Panc1 (cell line): ENCODE measurements at places on chromosomes 5 and 9. TPM values are rescaled to one million over a fixed set of nuclear protein-coding genes. Genes with fewer than 3 reads are reported as not detected.

GRCh38 chr9:103660830-103661229 is 433.3 kb upstream of the SMC2 start:
- no peak for DNase-seq

- peak; percentile 18 for DNase-seq
Measured at GRCh38 chr5:106875591-106876297, 795.0 kb downstream of the EFNA5 start.

DNA sequence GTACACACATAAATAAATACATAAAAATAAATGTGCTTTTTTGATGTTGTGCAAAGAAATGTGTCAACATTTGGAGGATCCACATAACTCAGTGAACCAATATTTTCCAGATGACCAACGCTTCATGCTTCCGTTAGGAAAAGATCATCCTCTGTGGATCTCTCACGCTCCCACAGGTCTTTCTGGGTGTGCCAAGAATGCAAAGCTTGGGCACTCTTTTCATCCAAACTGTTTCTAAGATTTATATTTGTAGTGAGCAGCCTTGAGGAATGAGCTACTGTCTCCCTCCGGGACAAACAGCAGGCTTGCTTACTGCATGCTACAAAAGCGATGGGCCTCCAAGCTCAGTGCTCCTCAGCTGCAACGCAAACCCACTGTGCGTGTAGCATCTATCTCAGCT is 46.2 kb upstream of the RUFY1 start:
- DNase-seq = no peak

The ENC1 gene
- total RNA-seq = 37.0 TPM

The MUSK gene
- not detected for total RNA-seq

The INSL6 gene
- total RNA-seq = not detected

- no peak for DNase-seq
Measured at GRCh38 chr5:53479045-53479589, 1.3 kb upstream of the FST start.

The OR1J2 gene
- total RNA-seq = not detected

DNA sequence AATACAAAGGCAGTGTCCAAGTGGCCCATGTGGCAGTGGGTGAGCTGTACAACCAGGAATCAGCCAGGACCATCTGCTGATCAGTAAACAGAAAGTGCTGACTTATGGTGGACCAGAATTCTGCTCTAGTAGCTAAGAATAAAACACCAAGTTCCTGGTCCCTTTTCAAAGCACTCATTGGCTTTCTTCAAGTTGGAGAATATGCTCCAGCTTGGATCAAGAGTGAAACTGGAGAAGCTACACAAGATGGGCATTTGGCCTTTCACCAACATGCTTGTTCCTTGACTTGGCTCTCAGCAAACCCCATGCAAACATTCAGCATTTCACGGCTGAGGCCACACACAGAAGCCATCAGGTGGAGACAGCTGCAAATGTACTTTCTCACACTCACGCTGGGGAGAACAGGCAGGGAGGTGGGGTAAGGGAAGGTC is 32.1 kb downstream of the MARCHF3 start:
- no peak for DNase-seq

DNA sequence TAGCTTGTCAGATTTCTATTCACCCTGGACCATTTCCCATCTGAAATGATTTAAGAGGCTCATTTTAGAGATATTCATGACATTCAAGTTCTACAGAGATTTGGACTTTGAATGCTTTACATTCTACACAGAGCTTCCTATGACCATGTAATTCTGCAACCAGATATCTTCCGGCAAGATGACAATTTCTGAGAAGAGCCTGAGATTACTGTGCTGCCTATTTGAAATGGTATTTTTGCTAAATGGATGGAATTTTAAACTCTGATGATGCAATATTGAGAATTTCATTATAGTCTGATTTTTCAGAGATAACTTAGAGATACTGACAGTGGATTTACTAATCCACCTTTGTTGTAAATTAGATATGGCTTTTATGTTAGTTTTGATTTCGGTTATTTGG is 16.0 kb upstream of the ACOT12 start:
- no peak for DNase-seq

- DNase-seq = no peak
Measured at GRCh38 chr5:145903867-145904266, 31.1 kb upstream of the GRXCR2 start.

- DNase-seq = no peak
Measured at GRCh38 chr5:122673343-122673742, 101.5 kb upstream of the SNX2 start.

The RFESD gene
- 2.2 TPM for total RNA-seq

The TMEM215 gene
- total RNA-seq = not detected

The GRXCR2 gene
- total RNA-seq = not detected

DNA sequence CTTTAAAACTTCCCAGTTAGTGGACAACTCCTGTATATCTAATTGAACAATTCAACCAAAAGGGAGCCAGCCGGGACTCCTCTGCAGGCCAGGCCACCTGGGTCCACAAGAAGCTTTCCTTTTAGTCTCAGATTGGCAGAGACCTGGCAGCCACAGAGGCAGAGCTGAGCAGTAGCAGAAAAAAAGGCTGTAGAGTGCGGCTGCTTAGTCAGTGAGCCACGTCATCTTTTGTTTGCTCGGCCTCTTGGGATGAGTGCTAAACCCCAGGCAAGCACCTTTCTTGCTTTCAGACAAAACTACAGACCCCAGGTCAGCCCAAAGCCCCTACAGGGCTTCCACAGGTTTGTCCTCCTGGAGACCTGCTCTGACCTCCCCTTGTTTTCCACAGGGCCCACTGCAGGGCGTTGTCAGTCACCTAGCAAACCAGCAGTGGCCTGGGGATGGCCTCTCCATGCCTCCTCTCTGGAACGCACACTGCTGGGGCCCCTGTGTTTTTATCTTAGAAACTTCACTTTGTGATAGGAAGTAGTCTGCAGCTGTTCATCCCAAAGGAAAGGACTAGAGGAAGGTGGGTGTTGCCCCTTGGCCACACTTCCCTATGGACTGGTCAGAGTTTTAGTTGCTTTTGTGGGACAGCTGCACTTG is 49.9 kb downstream of the SHB start:
- no peak for DNase-seq

DNA sequence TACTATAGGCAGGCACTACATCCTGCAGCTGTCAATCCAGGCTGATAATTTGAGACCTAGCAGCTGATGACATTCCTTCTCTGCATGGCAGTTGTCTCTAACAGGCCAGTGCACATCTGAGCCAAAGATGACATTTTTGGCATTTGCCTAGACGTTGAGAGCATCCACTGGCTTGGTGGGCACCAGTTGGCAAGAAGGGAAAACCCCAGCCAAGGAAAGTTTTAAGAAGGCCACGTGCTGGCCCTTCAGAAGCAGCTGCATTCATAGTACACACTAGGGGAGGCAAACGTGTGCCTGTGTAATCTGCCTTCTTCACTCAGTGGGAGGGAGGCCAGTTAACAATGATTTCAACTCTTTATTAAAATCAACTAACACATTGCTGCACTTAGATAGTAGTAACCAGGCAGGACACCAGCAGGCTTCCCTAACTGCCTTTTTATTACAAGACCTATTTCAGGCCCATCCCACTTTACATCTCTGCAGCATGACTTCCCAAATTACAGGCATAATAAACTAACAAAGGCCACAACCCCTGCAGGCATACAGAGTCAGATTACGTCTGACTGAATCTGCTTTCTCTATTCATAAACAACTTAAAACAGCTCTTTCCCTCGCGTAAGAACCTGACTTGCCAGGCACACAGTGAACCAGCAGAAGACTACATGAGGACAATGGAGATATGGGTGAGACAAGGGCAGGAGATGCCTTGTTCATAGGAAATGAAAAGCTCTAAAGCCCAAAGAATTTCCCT is 576.3 kb downstream of the PDE4D start:
- no peak for DNase-seq

The TMEFF1 gene
- total RNA-seq = 2.2 TPM

- no peak for DNase-seq
Measured at GRCh38 chr5:138339464-138339863, 1.4 kb downstream of the FAM53C start.
